Hepatocyte (in vitro differentiated cells): ENCODE measurements at places on chromosomes 2 and 18. TPM values are rescaled to one million over a fixed set of nuclear protein-coding genes. Genes with fewer than 3 reads are reported as not detected.

- no peaks in the 10 kb centered on the region for H3K36me3 ChIP-seq
- no peak overlapping the region for H3K27ac ChIP-seq
- peaks cover 87% of the 10 kb centered on the region for H3K27me3 ChIP-seq
- peaks cover 21% of the 10 kb centered on the region for H3K4me1 ChIP-seq
These were observed 13.5 kb downstream of the SIX3 start for GRCh38 chr2:44954889-44955592.

Gene UNC80
- 0.12 and 0.43 TPM in 2 replicates for polyA plus RNA-seq

GRCh38 chr2:119668546-119668945 is 10.5 kb upstream of the TMEM177 start:
- no peak for DNase-seq
- H3K36me3 ChIP-seq: no peaks in the 10 kb centered on the region
- H3K4me3 ChIP-seq: no peak overlapping the region
- no peaks in the 10 kb centered on the region for H3K4me1 ChIP-seq
- no peak overlapping the region for H3K27ac ChIP-seq
- no peaks in the 10 kb centered on the region for H3K27me3 ChIP-seq

Gene LIPG
- polyA plus RNA-seq: 36.9 and 43.4 TPM in 2 replicates

- H3K36me3 ChIP-seq: no peaks in the 10 kb centered on the region
- no peaks in the 10 kb centered on the region for H3K27me3 ChIP-seq
- no peak overlapping the region for H3K4me3 ChIP-seq
- H3K27ac ChIP-seq: no peak overlapping the region
- DNase-seq: peak; percentile 13
These were observed 146.3 kb upstream of the SKOR2 start for GRCh38 chr18:47397671-47398319.

Gene BIN1
- 113 and 122 TPM in 2 replicates for polyA plus RNA-seq

Gene STEAP3
- polyA plus RNA-seq: 7.1 and 12.0 TPM in 2 replicates

Gene GPR35
- polyA plus RNA-seq: 10.1 and 10.5 TPM in 2 replicates

GRCh38 chr18:76349067-76349715 is 145.9 kb downstream of the ZNF516 start:
- no peak overlapping the region for H3K27ac ChIP-seq
- no peaks in the 10 kb centered on the region for H3K36me3 ChIP-seq
- peak; percentile 84 for DNase-seq
- no peak overlapping the region for H3K4me3 ChIP-seq
- peaks cover 6% of the 10 kb centered on the region for H3K4me1 ChIP-seq
- H3K27me3 ChIP-seq: no peaks in the 10 kb centered on the region

DNA sequence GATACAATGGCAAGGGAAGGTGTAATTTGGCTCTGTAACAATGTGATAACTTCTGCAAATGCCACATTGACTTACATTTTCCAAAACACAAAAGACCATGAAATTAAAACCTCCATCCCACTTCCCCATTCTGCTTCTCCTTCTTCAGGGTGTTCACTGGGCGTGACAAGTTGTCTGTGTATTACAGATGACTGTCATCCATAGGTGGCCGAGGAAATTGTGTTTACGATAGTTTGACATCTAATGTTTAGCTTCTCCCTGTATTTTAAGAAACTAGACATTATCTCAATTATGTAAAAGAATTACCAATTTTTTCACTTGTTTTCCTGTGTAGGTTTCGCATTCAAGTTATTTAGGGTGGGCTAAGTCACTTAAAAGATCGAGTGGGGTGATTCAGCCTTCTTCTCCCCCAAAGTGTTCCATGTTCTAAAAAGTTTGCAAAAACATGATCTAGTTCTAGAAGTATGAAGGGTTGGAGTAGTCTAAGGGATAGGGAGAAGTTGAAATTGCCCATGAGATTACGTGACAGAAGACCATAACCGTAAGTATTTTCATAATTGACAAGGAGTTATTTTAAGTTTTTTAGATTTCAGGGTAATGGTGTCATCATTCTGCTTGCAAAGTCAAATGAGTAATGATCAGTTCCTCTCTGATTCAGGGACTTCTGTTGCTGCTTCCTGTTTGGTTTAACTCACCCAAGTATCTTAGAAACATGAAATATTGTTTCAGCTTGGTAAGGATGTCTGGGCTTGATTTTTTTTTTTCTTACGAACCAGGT is 25.2 kb upstream of the CYTIP start:
- H3K4me3 ChIP-seq: no peak overlapping the region
- no peak for DNase-seq
- H3K27ac ChIP-seq: no peak overlapping the region
- H3K36me3 ChIP-seq: no peaks in the 10 kb centered on the region
- no peaks in the 10 kb centered on the region for H3K27me3 ChIP-seq

DNA sequence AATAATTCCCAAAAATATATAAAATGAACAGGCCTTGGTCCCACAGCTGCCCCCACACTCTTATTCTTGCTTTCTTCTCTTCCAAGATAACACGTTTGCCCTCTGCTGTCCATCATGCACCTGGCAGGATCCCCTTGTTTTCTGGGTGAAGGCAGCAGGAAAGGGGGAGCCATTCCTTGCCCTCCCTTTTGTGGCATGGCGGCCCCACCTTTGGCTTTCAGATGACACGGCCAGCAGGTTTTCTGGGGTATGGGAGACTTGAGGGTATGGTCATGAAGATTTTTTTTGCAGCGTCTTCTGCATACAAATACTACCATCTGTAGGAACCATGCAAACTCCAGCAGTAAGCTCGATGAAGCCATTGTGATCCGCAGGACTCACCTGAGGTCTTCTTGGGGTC is 118.8 kb downstream of the MAPK4 start:
- DNase-seq: no peak
- no peaks in the 10 kb centered on the region for H3K27me3 ChIP-seq
- H3K27ac ChIP-seq: no peak overlapping the region
- H3K4me3 ChIP-seq: no peak overlapping the region

Gene PJVK
- 3.2 and 4.6 TPM in 2 replicates for polyA plus RNA-seq

- no peaks in the 10 kb centered on the region for H3K4me1 ChIP-seq
- DNase-seq: no peak
- H3K36me3 ChIP-seq: no peaks in the 10 kb centered on the region
These were observed 621.2 kb downstream of the GALR1 start for GRCh38 chr18:77870894-77871293.

Gene ALPI
- polyA plus RNA-seq: 2.7 and 3.5 TPM in 2 replicates

DNA sequence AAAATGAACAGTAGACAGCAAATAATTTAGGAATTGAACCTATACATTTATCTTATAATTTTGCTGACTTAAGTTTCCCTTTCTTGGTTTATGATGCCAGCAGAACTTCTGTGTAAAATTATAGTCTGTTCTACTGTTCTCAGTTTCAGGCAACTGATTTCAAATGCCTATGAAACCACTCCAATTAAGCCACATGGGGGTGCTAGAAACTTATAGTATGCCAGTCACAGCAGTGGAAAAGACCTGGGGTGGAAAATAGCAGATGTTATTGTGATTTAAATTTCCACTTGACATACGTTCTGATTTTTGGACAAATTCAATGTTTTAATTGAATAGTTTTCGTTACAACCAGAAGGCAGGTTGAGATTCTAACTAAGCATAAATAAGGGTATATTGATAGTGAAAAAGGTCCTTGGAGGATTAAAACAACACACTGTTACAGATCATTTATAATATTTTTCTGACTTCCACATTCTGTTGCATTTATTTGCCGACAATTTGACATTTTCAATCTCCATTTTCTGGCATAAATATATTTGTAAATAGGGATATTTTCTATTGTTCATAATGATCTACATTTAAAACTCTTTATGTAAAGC is 61.4 kb downstream of the CPS1 start:
- H3K27ac ChIP-seq: no peak overlapping the region
- no peaks in the 10 kb centered on the region for H3K4me1 ChIP-seq
- peak; percentile 67 for DNase-seq
- H3K27me3 ChIP-seq: no peaks in the 10 kb centered on the region
- no peak overlapping the region for H3K4me3 ChIP-seq

Gene CDH19
- not detected in 2 replicates for polyA plus RNA-seq

Gene MFSD2B
- 0.25 TPM in 1 of 2 replicates, not detected in the other for polyA plus RNA-seq

DNA sequence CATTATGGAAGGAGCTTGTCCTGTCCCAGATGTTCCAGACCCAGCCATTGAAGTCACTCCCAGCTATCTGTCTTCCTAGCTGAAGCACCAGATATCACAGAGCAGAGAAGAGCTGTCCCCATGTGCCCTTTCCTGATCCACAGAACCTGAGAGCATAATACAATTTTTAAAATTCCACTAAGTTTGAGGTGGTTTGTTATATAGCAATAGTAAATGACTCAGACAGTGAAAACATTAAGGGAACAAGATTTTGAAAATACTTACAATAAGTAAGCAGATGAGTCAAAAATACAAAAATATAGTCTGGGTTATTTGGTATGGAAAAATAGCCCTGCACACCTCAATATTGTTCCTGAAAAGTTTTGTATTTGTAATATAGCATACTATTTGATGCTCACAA is 85.8 kb upstream of the GLS start:
- H3K4me1 ChIP-seq: peaks cover 14% of the 10 kb centered on the region
- H3K27ac ChIP-seq: no peak overlapping the region
- no peaks in the 10 kb centered on the region for H3K36me3 ChIP-seq
- DNase-seq: no peak
- no peaks in the 10 kb centered on the region for H3K27me3 ChIP-seq

- H3K4me1 ChIP-seq: no peaks in the 10 kb centered on the region
- H3K36me3 ChIP-seq: no peaks in the 10 kb centered on the region
- H3K4me3 ChIP-seq: no peak overlapping the region
- no peak for DNase-seq
- no peak overlapping the region for H3K27ac ChIP-seq
These were observed 144.2 kb downstream of the RNF144A start for GRCh38 chr2:7061450-7061789.

DNA sequence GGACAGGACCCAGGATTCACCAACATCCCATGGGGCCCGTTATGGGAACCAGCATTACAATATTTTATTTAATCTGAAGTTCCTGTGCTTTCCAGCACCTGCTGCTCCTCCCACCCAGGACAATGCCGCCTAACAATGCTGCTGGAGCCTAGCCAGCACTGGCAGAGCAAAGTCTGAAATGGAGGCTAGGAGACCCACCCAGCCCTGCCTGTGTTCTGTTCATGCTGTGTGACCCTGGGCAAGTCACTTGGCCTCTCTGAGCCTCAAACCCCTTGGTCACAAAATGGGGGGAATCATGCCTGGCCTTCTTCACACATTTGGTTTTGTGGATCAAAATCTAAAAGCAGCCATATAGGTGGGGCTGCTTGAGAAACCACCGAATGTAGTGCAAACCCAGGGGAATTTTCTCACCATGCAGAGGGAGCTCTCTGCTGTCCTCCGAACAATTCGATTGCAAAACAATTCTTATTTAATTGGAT is 38.5 kb upstream of the ODC1 start:
- no peak for DNase-seq
- peaks cover 22% of the 10 kb centered on the region for H3K4me1 ChIP-seq
- H3K27ac ChIP-seq: peak overlapping the region; percentile 32

GRCh38 chr18:54924948-54925347 is 34.3 kb downstream of the CCDC68 start:
- H3K27ac ChIP-seq: no peak overlapping the region
- no peak for DNase-seq
- H3K36me3 ChIP-seq: no peaks in the 10 kb centered on the region
- H3K4me3 ChIP-seq: no peak overlapping the region

GRCh38 chr2:42169874-42170521 is 845 bp downstream of the EML4 start:
- no peaks in the 10 kb centered on the region for H3K36me3 ChIP-seq
- peak overlapping the region; percentile 94 for H3K27ac ChIP-seq
- DNase-seq: no peak
- peaks cover 18% of the 10 kb centered on the region for H3K4me1 ChIP-seq
- H3K27me3 ChIP-seq: no peaks in the 10 kb centered on the region

DNA sequence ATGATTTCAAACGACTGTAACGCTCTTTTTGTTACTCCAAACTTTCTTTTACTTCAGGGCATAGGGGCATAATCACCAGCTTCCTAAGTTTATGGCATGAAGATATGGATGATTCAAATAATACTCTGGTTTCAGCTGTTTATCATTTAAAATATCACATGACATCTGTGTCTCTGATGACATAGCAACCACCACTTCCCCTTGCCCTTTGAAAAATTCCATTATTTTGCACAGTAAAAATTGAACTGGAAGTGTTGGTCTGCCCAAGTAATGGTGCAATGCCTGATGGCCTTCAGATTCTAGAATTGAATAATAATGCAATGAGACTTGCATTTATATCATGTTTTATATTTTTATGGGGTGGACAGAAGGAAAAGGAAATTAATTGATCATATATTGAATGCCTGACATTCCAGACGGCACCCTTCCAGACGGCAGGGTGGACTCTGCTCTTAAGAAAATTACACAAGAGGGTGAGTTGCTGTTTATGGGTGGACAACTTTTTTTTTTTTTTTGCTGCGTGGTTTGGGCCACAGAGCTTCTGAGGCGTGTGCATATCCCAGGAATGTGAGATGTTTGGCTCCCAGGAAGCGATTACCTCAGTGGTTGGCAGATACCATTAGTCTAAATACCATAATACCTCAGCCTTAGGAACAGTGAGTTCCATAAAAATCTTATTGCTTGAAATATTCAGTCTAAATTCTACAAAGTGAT is 101.7 kb upstream of the ZNF521 start:
- H3K36me3 ChIP-seq: no peaks in the 10 kb centered on the region
- DNase-seq: peak; percentile 29
- no peak overlapping the region for H3K4me3 ChIP-seq
- peaks cover 6% of the 10 kb centered on the region for H3K4me1 ChIP-seq
- H3K27me3 ChIP-seq: no peaks in the 10 kb centered on the region

DNA sequence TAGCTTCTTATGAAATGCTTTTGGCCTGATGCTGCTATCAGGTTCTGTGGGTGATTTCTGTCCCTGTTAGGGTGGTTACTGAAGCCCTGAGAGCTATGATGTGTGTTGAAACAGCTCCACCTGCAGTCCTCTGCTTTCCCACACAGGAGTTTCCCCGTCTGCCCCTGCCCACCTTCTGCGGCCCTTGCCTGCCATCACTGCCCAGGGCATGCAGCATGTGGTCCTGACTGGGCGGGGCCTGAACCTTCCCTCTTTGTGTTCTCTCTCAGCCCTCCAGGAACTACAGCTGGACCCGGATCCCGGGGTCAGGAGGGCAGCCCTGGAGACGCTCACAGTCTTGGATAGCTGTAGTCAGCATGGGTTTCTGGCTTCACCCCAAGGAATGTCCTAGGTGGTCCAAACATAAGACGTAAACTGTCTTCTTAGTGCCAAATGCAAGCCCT is 21.4 kb downstream of the HJURP start:
- DNase-seq: peak; percentile 65
- H3K4me1 ChIP-seq: peaks cover 5% of the 10 kb centered on the region
- no peaks in the 10 kb centered on the region for H3K36me3 ChIP-seq
- H3K27ac ChIP-seq: no peak overlapping the region

- no peaks in the 10 kb centered on the region for H3K27me3 ChIP-seq
- no peak overlapping the region for H3K27ac ChIP-seq
- no peak overlapping the region for H3K4me3 ChIP-seq
- peaks cover 4% of the 10 kb centered on the region for H3K4me1 ChIP-seq
These were observed 21.6 kb downstream of the LDLRAD4 start for GRCh38 chr18:13240060-13240725.

DNA sequence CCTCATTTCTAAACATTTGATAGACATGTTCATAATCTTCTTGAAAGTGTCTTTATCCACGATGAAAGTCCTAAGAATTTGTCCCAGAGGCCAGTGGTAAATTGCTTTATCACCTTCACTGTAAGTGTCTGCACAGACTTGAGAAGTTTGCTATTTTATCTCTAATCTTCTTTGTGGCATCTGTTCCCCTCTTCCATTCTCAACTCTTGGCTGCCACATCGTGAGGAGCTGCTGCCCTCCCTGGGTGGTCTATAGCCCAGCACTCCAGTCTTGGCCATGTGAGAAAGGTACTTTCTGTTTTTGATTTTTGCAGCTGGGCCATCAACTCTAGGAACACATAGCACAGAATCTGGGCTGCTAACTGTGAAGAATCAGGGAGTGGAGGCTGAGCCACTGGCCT is 45.5 kb downstream of the SLC14A2 start:
- H3K36me3 ChIP-seq: no peaks in the 10 kb centered on the region
- H3K27me3 ChIP-seq: no peaks in the 10 kb centered on the region
- no peak for DNase-seq
- H3K4me1 ChIP-seq: no peaks in the 10 kb centered on the region
- H3K4me3 ChIP-seq: no peak overlapping the region
- H3K27ac ChIP-seq: no peak overlapping the region
